Naive B cell (primary cell): ENCODE measurements at places on chromosomes 13 and 19.

- no peak for DNase-seq
- H3K27ac ChIP-seq: no peak overlapping the region
- H3K4me1 ChIP-seq: peaks cover 22% of the 10 kb centered on the region
- no peaks in the 10 kb centered on the region for H3K27me3 ChIP-seq
- H3K4me3 ChIP-seq: no peak overlapping the region
Measured at GRCh38 chr19:30020189-30020588, 78.2 kb downstream of the URI1 start.

DNA sequence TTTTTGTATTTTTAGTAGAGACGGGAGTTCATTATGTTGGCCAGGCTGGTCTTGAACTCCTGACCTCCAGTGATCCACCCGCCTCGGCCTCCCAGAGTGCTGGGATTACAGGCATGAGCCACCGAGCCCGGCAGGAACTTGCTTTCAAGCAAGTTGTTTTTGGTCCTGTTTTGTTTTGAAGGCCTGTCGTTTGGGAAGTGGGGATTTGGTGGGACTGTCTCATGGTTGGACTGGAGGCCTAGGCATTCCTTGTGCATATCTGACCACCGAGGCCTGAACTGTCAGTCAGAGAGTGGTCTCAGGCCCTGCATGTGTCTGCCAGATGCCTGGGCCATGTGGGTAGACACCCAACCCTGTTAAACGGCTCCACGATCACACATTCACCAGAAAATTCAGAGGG, 26.3 kb downstream of the UBXN6 start:
- H3K27me3 ChIP-seq: no peaks in the 10 kb centered on the region
- peaks cover 6% of the 10 kb centered on the region for H3K36me3 ChIP-seq
- DNase-seq: no peak
- no peak overlapping the region for H3K27ac ChIP-seq

DNA sequence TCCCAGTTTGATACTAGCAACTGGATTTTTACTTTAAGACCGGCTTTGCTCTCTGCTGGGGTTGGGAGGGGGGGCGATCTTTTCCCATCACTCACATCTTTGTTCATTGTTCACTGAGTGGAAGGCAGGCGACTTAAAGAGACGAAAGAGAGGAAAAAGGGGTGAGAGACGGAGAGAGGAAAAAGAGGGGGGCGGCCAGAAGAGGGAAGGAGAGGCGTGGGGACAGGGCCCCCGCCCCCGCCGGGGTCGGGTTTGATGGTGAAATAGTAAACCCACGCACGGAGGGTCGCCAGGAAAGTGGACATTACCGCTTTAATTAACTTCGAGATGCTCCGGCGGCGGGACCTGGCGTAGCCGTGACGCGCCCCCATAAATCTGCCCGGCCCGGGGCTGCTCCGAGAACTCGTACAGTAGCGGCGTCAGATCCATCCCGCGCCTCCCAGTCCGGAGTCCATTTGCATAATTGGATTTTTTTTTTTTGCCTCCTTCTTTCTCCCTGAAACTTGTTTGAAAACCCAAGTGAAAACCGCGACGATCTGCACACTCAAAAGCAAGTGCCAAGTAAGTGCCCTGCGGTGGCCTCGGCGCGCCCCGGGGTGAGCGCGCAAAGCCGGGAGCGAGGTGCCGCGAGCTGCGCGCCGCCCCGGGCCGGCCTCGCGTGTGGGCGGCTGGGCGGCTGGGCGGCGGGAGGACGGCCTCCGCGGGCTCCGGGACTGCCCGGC, 143.9 kb upstream of the ZNF536 start:
- H3K27ac ChIP-seq: no peak overlapping the region
- peaks cover 24% of the 10 kb centered on the region for H3K36me3 ChIP-seq
- H3K4me3 ChIP-seq: peak overlapping the region; percentile 69
- H3K4me1 ChIP-seq: peaks cover 26% of the 10 kb centered on the region

- H3K36me3 ChIP-seq: no peaks in the 10 kb centered on the region
- H3K4me1 ChIP-seq: no peaks in the 10 kb centered on the region
- H3K4me3 ChIP-seq: no peak overlapping the region
Measured at GRCh38 chr13:106129273-106129672, 406.2 kb downstream of the EFNB2 start.

- no peak overlapping the region for H3K27ac ChIP-seq
- peaks cover 15% of the 10 kb centered on the region for H3K4me1 ChIP-seq
- H3K27me3 ChIP-seq: no peaks in the 10 kb centered on the region
Measured at GRCh38 chr19:6098574-6098973, 11.7 kb downstream of the RFX2 start.

GRCh38 chr13:110109910-110110309, 197.0 kb downstream of the COL4A1 start:
- no peaks in the 10 kb centered on the region for H3K36me3 ChIP-seq
- no peak overlapping the region for H3K27ac ChIP-seq
- peaks cover 5% of the 10 kb centered on the region for H3K27me3 ChIP-seq
- no peaks in the 10 kb centered on the region for H3K4me1 ChIP-seq
- H3K4me3 ChIP-seq: no peak overlapping the region

- no peak overlapping the region for H3K27ac ChIP-seq
- no peak overlapping the region for H3K4me3 ChIP-seq
- no peak for DNase-seq
- no peaks in the 10 kb centered on the region for H3K27me3 ChIP-seq
Measured at GRCh38 chr13:107421951-107422350, 793.4 kb downstream of the LIG4 start.

- H3K36me3 ChIP-seq: no peaks in the 10 kb centered on the region
- H3K27me3 ChIP-seq: no peaks in the 10 kb centered on the region
- DNase-seq: no peak
Measured at GRCh38 chr13:29888306-29888705, 37.9 kb upstream of the UBL3 start.

GRCh38 chr19:54317108-54317964, 4.4 kb upstream of the LILRA5 start:
- peaks cover 29% of the 10 kb centered on the region for H3K27me3 ChIP-seq
- no peak for DNase-seq
- H3K4me3 ChIP-seq: no peak overlapping the region
- H3K36me3 ChIP-seq: no peaks in the 10 kb centered on the region

GRCh38 chr19:39390451-39390750, 505 bp downstream of the PAF1 start:
- peak overlapping the region; percentile 97 for H3K4me3 ChIP-seq
- peaks cover 32% of the 10 kb centered on the region for H3K4me1 ChIP-seq
- peak overlapping the region; percentile 99 for H3K27ac ChIP-seq
- no peaks in the 10 kb centered on the region for H3K27me3 ChIP-seq
- no peak for DNase-seq

DNA sequence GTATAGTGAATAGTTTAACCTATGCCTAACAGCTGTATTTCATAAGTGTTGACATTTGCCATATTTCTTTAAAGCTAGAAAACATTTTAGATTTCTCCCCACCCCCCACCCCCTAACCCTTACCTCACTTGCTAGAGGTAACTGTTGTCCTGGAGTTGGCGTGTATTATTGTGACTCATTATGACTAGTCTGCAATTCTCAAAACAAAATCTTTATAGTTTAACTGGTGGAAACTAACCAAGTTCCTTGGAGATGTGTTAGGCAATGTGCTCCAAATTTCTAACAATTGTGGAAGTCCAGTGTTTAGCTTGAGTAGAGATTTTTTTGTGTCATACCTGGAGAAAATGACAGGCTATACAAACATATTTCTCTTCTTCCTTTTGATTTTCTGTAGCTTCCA, 38.0 kb downstream of the KCTD4 start:
- peaks cover 9% of the 10 kb centered on the region for H3K4me1 ChIP-seq
- no peaks in the 10 kb centered on the region for H3K27me3 ChIP-seq
- H3K27ac ChIP-seq: peak overlapping the region; percentile 36
- no peak overlapping the region for H3K4me3 ChIP-seq

- no peaks in the 10 kb centered on the region for H3K36me3 ChIP-seq
- DNase-seq: no peak
- no peak overlapping the region for H3K27ac ChIP-seq
- H3K4me3 ChIP-seq: no peak overlapping the region
- peaks cover 18% of the 10 kb centered on the region for H3K27me3 ChIP-seq
Measured at GRCh38 chr13:36680913-36681312, 7.1 kb downstream of the SERTM1 start.

DNA sequence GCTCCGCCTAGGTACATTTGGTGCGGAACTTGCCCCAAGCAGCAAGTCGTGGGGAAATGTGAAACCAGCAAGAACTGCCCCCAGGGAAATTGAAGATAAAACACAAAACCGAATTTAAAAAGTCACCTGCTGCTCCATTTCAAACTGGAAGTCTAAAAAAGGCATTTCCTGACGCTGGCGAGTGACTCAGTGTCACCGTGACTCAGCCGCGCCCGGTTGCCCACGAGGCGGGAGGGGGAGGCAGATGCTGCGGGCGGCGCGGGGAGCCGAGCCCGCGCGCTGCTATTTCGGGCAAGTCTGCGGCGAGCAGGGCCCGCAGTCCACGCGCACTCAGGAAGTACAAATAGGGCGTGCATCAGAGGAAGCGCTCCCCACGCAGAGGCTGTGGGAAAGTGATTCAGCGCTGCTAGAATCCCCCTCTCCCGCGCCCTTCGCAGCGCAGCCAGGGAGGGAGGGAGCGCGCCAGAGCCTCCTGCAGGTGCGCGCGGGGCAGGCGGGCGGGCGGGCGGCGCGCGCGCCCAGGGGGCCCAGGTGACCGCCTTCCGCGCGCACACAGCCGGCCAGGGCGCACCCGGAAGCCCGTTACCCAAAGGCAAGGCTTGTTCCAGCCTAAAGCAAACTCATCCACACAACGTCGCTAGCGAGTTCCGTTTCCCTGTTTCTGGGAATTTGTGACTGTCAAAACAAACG, 168.8 kb downstream of the COL4A1 start:
- peaks cover 11% of the 10 kb centered on the region for H3K36me3 ChIP-seq
- H3K27me3 ChIP-seq: peaks cover 45% of the 10 kb centered on the region
- DNase-seq: peak; percentile 18
- H3K27ac ChIP-seq: no peak overlapping the region
- H3K4me3 ChIP-seq: peak overlapping the region; percentile 85
- H3K4me1 ChIP-seq: peaks cover 12% of the 10 kb centered on the region

- H3K36me3 ChIP-seq: peaks cover 24% of the 10 kb centered on the region
- peak overlapping the region; percentile 99 for H3K4me3 ChIP-seq
- H3K27ac ChIP-seq: peak overlapping the region; percentile 99
- H3K27me3 ChIP-seq: no peaks in the 10 kb centered on the region
- no peak for DNase-seq
- peaks cover 62% of the 10 kb centered on the region for H3K4me1 ChIP-seq
Measured at GRCh38 chr13:45339867-45340266, 1.1 kb downstream of the TPT1 start.
